ENCODE measurements at places on chromosomes 11 and 22.

- DNase-seq, result no peak
Observed at GRCh38 chr22:45329530-45329936, 19.8 kb downstream of the FAM118A start.

GRCh38 chr11:103354656-103355055, 245.4 kb downstream of the DYNC2H1 start:
- DNase-seq, result no peak

DNA sequence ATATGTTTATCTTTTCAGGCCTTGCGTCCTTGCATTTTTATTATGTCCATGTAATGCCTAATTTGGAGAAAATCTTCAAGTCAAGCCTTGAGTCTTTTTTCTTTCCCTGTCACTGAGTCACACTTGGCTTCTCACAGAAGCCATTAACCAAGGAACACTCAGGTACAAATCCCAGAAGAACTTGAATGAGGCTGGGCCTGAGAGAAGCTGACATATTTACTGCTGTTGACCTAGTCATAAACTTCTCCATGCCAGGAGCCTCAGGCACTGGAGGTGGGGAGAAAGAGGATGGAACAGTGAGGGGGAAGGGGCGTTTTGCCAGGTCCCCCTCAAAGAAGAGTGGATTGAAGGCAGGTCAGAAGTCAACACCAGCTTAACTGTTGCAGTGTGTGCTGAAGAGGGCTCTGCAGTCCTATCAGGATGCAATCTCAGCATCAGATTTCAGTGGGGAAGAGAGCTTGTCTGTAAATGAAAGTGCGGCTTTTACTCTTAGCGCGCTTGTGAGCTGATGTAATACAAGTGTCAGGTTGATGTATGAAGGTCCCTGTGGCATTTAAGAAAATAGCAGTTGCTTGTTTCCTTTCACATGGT, 526.0 kb downstream of the ETS1 start:
- no peak for DNase-seq

DNA sequence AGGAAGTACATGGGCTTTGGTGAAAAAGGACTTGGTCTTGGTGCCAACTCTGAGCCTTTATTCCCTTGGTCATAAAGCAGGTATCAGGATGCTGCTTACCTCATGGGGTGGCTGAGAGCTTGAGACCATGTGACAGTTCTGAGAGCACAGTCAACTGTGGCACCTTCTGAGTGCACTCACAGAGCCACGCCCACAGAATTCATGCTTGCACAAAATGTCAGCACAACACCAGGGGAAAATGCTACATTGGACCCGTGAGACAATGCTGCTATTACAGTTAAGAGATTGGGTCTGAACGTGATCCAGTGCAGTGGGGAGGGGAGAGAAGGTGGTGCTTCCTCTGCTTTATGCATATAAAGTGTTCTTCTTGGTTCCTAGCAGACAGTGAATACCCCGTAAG, 79.5 kb upstream of the SPON1 start:
- no peak for DNase-seq

DNA sequence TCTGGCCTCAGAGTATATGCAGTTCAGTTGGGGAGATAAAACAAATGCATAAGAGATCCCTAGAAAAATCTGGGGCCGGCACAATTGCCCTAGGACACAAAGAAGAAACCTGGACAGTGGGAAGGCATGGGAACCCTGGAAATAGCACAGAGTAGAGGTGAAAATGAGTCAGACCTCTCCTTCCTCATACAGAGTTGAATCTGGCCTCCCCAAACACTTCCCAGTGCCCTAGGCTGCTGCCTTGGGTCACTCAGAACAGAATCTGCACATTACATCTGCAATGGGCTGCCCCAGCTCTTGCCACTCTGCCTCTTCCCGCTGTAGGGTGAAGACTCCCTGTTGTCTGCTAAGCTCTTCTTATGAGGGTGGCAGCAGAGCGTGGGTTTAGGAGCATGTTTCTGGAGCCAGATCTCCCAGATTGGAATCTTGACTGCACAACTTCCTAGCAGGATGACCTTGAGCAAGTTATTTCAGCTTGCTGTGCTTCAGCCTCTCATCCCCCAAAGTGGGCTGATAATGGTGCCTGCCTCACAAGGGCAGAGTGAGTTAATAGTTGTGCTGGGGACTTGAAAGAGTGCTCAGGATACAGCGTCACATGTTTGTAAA, 47.1 kb upstream of the NECTIN1 start:
- DNase-seq, result no peak

DNA sequence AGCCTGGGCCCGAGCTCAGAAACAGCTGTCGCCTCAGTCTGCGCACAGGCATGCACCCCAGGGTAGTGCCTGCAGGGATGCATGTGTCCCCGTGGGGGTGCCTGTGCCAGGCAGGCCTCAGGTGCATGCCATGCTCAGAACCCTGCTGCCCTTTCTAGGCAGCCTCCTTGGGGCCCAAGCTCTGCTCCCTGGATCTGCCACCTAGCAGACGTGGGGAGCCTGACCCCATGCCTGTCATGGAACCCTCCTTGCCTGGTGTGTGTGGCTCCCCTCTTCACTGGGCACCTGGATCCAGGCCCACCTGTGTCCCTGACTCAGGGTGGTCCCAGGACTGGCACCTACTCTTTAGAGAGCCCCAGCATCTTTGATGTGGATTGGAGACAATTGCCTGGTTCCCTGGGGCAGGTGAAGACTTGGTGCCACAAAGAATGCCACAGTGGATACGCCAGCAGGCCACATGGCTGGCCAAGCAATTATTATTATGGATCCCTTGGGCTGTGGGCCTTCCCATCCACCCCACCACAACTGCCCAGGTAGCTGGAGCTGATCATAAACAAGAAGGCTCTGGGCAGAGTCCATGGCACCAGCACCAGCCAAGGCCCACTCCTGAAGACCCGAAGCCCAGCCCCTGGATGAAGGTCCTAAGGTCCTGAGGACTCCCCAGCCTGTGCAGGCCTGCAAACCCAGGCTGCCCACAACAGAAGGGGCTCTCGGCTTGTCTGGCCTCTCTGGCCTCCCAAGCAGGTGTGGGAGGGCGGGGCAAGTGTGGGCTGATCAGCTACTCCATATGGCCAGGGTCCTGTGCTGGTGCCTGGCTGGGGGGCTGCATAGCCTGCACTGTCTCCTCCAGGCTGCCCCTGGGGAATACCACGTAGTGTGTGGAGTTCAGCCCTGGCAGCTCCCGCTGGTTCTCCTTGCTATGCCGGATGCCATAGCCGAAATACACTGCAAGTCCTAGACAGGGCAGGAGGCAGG, 3.8 kb downstream of the SLC7A4 start:
- DNase-seq, result no peak

DNA sequence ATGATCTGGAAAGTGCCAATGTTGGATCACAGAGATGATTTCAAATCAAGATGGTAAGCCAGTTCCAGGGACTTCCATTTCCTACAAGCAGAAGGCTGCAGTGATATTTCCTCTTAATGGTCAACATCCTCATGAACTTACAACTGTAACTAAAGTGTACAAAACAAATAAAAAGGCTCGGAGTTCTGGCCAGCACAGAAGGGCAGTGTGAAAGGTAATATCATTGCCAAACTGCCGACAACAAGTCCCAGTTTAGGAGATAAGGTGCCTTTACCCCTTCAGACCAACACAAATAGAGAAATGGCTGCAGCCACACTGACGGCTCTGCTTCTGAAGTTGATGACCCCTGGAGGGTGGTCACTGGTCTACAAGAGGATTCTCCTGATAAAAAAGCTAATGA, 91.1 kb downstream of the ETS1 start:
- DNase-seq, result no peak

- no peak for DNase-seq
Observed at GRCh38 chr11:128273736-128274135, 313.6 kb downstream of the ETS1 start.

GRCh38 chr11:33699515-33700062, 1.0 kb downstream of the C11orf91 start:
- DNase-seq, result no peak

All from activated naive CD4-positive, alpha-beta T cell (primary cell).